ENCODE measurements at places on chromosomes 5 and 9. TPM values are rescaled to one million over a fixed set of nuclear protein-coding genes. Genes with fewer than 3 reads are reported as not detected.
A peak's percentile ranks its signal among the peaks of the same experiment; 100 is the strongest.

- DNase-seq: no peak
These were observed 9.3 kb downstream of the LIX1 start for GRCh38 chr5:97133101-97133500.

DNA sequence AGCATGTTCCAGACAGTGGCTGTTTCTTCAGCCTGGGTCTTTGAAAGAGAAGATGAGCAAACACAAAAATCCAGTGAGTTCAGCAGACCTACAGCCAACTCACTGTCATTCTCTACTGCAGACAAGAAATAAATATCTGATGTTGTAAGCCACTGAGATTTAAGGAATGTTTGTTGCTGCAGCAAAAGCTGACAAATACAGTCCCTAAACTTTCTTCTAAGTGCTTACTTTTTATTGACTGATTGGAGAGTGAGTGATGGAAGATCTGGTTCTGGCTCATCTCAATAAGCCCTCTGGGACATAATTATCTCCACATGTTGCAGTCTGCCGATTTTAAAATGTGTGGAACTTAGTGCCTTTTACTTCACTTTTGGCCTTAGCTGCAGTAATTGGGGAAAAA, 69.9 kb upstream of the LMNB1 start:
- DNase-seq: no peak

TRIO gene
- 31.7 TPM for polyA plus RNA-seq

DNA sequence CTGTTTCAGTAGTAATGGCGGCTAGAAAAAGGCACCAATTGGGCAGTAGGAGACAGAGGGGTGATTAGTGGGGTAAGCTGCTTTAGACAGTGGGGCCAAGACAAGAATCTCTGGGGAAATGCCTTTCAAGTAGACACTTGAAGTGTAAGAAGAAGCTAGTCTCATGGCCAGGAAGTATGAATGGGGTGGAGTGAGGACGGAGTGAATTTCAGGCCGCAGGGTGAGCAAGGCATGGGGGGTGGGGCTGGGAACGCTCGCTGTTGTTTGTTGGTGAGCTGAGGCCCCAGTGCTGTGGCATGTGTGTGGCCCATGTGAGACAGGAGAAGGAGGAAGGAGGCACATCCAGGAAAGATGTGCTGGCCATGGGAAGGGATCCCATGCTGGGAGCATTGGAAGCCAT, 149.2 kb upstream of the NFIL3 start:
- DNase-seq: no peak

DNA sequence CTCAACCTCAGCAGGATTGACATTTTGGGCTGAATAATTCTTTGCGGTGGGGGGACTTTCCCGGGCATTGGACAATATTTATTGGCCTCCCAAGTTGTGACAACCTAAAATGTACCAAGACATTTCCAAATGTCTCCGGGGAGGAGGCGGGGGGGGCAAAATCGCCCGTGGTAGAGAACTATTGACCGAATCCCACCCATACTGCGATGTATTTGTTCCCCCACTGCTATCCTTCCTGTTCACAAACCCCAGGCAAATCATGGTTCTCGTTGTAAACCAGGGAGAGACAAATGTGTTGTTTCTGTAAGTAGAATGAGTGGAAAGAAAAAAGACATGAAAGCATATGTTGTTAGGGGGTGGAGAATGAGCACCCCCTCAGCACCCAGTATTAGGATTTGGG, 141.9 kb downstream of the PSAT1 start:
- no peak for DNase-seq

GPX8 gene
- 2.3 TPM for polyA plus RNA-seq

DNA sequence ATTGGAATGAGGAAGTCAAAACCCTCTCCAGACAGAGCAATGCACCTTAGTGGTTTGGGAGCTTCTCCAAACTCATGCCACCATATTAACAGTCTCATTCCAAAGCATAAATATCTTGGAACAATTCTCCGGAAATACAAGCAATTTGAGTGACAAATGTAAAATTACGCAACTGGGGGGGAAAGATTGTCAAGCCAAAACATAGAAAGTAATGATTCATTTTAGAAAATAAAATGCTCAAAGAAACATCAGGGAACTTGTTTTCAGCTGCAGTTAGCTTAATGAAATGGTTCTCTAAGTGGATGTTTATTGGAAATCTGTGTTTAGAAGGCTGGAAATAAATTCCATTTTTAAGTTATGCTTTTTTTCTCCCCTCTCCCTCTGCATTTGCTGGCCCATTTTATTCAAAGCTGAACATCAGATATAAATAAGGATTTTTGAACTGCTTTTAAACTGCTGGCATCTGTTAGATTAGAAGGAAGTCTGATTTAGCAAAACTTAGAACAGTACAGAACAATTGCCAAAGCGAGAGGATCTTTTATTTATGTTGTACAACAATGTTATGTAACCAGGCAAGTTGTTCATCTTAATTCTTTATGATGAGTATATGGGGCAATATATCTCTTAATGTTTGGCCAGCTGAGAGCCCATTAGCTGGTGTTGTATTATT, 551.9 kb downstream of the PRELID2 start:
- DNase-seq: no peak

DNA sequence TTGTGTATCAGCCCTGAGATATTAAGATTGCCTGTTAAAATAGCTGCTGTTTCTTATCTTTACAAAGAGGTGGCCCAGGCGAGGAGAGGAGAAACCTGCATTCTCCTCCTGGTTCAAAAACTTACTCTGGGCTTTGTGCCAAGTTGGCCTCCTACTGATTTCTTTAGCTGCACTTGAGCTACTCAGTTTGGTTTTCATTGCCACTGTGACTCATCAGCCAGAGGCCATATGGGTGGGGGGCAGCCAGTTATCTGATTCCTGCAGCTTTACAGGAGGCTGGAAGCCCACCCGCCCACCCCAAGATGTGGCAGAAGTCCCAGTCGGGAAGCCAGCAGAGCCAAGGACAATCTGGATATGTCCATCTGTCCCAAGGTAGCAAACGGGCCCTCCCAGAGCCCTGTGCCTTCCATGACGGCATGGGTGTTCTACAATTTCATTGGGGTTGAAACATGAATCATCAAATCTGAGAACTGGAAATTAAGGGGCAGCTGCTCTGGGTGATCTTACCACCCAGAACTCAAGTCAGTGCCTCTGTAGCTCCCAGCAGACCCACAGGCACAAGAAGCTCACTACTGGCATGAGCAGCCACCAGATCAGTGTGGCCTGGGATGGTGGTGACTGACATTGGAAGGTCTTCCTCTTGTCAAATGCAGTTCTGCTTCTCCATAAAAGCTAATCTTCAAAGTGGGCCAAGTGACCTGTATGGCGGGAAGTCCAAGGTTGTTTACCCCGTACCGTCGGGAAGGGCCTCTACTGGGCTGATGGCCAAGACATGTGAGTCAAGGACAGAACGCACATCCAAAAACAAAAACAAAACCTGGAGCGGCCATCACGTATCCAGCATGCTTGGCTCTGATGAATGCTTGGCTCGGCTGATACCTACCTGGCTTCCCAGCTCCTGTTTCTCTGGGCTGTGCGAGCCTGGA, 15.6 kb downstream of the FCN2 start:
- DNase-seq: no peak

DNA sequence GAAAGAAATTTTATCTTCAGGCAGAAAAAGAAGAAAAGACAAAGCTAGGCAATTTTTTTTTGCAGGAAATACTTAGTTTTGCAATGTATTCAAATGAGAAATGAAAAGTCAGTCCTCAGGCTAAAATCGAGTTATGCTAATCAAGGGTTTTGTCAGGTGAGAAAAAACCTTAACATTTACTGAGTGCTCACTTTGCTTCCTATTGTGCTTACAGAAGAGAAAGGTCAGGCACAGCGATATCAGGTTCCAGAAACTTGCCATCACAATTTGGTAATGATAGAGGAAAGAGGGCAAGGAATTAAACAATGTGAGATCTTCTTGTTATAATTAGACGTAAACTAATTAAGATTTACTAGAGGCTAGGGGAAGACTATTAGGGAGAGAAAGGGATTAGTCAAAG, 431.7 kb upstream of the CTNND2 start:
- DNase-seq: no peak

- DNase-seq: no peak
These were observed 70.9 kb downstream of the SH3RF2 start for GRCh38 chr5:146007270-146007669.

GRCh38 chr5:151258816-151259215, 5.8 kb downstream of the GM2A start:
- DNase-seq: no peak

GRCh38 chr5:141725891-141726290, 43.9 kb upstream of the ARAP3 start:
- DNase-seq: no peak

DNA sequence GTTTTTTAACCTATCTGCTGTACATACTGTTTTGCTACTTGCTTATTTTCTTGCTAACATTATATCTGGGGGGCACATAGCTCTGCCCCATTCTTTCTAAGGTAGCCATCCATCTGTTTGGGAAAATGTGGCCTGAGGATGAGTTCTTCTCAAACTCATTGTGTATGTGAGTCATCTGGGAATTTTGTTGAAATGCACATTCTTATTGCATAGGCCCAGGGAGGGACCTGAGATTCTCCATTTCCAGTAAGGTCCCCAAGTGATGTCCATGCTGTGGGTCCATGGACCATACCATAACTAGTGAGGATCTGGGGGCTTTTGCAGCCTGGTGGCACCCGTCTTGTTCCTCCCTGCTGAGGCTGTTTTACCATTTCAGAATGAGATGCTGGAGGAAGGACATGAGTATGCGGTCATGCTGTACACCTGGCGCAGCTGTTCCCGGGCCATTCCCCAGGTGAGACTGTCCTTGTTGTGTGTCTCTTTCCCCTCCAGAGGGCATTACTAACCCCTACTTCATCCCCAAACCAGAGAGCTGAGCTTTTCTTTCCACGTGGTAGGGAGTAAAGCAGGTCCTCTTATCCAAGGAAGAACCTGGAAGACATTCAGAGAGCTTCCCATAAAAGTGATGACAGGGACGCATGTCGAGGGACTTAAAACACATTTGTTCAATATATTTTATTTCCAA, 28.6 kb downstream of the CYFIP2 start:
- no peak for DNase-seq

DNA sequence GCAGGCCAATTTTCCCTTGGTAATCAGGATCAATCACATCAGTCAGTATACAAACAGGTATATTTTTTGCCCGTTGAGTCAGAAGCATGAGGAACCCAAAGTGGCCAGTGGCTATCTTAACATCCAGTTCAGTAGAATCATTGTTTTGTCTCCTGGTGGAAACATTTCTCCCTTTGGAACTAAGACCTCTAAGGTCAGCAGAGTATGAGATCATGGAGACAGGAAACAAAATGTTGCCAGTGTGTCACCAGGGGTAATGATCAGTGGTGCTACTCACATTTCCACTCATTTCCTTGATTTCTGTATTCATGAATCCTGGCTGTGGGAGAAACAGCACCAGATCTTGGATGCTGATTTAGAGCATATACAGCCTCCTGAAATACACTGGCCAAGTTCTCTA, 553.0 kb downstream of the CSNK1G3 start:
- no peak for DNase-seq

- no peak for DNase-seq
These were observed 459.6 kb downstream of the PRELID2 start for GRCh38 chr5:145375521-145375920.

PCDHA8 gene
- not detected for polyA plus RNA-seq

CREBRF gene
- 6.6 TPM for polyA plus RNA-seq

GRCh38 chr9:31355965-31356364, 1028.5 kb upstream of the ACO1 start:
- DNase-seq: no peak

DNA sequence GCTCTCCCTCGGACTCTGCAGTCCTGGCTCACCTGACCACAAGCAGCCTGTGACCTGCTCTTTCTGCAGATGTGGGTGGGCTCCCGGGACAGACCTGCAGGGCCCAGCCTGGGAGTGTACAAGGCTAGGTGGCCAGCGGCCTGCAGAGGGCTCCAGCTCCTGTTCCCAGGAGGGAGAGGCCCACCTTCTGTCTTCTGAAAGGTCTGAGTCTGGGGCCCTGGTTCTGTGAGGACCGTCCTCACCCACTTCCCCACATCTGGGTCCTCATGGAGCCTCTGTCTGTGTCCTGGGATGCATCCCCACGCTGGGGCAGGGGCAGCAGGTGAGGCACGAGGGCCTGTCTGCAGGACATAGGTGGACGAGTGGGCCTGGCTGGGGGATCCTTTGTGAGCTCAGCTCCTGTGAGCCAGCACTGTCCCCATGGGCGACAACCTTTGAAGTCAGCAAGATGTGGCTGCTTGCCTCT, 43.7 kb downstream of the PHF2 start:
- DNase-seq: no peak

WWC1 gene
- polyA plus RNA-seq: 0.13 TPM

PKD2L2 gene
- 0.45 TPM for polyA plus RNA-seq

AIF1L gene
- polyA plus RNA-seq: 11.0 TPM

- no peak for DNase-seq
These were observed 97.2 kb downstream of the SREK1 start for GRCh38 chr5:66241136-66241825.

- no peak for DNase-seq
These were observed 46.5 kb downstream of the USP20 start for GRCh38 chr9:129881547-129882324.

- DNase-seq: peak; percentile 20
These were observed 3.7 kb upstream of the LCN2 start for GRCh38 chr9:128145536-128145935.

DNA sequence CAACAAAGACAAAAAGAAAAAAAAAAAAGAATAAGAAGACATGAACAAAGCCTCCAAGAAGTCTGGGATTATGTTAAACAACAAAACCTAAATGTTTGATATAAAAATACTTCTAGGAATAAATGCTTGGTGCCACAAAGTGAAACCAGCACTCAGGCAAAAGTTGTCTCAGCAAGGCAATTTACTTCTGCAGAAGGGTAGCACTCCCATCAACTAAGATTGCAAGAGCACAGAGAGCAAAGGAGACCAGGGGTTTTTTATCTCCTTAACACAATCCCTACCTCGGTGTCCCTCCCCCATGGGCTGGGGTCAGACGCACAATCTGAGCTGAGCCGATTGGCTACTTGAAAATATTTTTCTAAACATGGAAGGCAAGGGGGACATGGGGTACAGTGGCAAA, 381.3 kb upstream of the SLC24A2 start:
- no peak for DNase-seq

GRCh38 chr9:110835859-110836271, 167.3 kb downstream of the MUSK start:
- DNase-seq: no peak

GRCh38 chr5:14258840-14259239, 115.7 kb downstream of the TRIO start:
- DNase-seq: no peak

DNA sequence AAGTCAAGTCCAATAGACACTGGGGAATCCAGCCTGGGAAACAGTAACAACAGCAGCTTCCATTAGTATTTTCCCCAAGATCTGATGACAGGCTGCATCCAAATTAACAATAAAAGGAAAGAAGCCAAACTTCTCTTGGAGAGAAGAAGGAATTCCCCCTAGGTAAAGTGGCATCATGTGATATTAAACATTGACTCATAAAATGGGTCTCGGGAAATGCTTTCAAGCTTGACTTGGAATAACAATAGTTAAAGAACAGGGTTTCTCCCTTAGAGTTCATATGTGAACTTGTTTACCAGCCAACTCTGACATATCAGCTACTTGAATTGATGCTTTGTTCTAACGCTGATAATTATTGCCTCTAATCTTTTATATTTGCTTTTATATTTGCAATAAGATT, 45.4 kb downstream of the ENTREP1 start:
- no peak for DNase-seq

PAM gene
- 29.5 TPM for polyA plus RNA-seq

PCDHA5 gene
- not detected for polyA plus RNA-seq

- no peak for DNase-seq
These were observed 461.3 kb upstream of the CLINT1 start for GRCh38 chr5:158320178-158320674.

GRCh38 chr9:6646293-6646636, 736 bp upstream of the GLDC start:
- DNase-seq: no peak

PITX1 gene
- polyA plus RNA-seq: 38.7 TPM

TLR4 gene
- polyA plus RNA-seq: 1.5 TPM

All from psoas muscle (tissue), 8 donors.